ENCODE measurements at places on chromosomes 3 and 15.

DNA sequence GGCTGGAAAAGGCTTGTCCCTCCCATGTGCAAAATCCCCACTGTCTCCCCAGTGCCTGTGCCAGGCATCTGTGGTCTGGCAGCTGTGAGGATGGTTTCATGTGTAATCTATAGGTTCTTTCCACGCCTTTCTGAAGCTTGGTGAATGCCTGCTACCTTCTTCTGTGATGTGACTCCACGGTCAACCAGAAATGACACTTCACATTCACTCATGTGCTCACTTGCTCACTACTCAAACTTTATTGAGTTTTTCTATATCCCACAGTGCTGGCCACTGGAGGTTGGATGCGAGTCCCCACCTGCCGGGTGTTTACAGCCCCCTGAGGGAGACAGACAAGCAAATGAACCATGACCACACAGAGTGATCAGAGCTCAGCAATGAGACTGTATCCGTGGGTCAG is 27.9 kb upstream of the TLE3 start:
- DNase-seq = no peak

GRCh38 chr3:153130312-153130977 is 31.6 kb upstream of the RAP2B start:
- DNase-seq = peak; percentile 51

GRCh38 chr15:60536314-60536713 is 57.4 kb upstream of the ICE2 start:
- no peak for DNase-seq

GRCh38 chr3:13162549-13163320 is 89.5 kb upstream of the IQSEC1 start:
- DNase-seq = no peak
